Left renal cortex interstitium (tissue), 4 donors: ENCODE measurements at places on chromosomes 12 and 14.

GRCh38 chr12:30514666-30515065 lies 181.0 kb downstream of the IPO8 start:
- DNase-seq = no peak

GRCh38 chr12:51372021-51372420 lies 19.2 kb downstream of the GALNT6 start:
- no peak for DNase-seq

- no peak for DNase-seq
Observed at GRCh38 chr14:51996148-51996746, 6.9 kb downstream of the RTRAF start.

DNA sequence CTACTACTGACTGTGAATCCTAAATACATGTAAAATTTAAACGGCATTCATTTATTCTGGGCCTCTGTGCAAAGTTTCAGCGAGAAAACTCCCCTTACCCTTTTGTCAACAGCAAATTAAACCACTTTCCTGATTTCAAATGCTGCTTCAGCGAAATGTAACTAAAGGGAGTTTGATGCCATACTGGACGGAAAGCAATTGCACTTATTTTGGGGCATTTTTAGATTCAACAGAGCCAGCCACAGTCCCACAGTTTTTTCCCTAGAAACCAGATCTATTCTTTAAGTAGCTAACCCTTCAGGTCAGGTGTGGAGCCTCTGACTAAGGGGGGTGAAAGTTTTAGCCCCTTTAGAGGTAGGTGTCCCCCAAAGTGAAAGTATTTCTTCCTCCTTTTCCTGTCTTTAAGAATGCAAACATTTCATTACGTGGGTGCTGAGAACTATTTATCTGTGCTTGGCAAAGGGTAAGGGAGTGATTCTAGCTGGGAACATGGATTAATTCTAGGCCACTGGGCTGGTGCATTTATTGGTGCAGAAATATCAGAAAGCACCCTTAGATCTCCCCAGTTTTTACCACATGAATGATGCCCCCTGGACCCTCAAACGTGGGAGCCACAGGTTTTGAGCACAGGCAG lies 72.7 kb downstream of the SPTB start:
- DNase-seq = no peak

GRCh38 chr14:64995291-64995690 lies 8.6 kb downstream of the FNTB start:
- no peak for DNase-seq

GRCh38 chr14:72907886-72908285 lies 14.0 kb upstream of the DPF3 start:
- no peak for DNase-seq

GRCh38 chr12:52285172-52285745 lies 6.1 kb downstream of the KRT81 start:
- no peak for DNase-seq

DNA sequence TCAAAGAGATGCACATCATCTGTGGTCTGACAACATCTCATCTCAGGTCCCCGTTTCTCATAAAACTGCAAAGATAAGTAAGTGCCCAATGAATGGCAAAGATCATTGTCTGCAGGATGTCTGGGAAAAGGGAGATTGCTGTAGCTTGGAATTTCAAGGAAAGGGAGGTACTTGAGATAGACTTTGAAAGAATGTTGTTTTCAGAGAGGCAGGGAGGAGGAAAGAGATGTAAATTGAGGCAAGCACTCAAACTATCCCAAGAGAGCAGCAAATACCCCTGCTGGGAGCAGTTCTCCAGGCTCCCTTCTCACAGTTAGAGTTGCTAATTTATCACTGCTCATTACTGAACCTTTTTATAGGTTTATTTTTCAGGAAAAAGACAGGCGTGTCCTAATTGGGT lies 107.1 kb downstream of the MYRFL start:
- no peak for DNase-seq

GRCh38 chr12:6752167-6752920 lies 597 bp downstream of the MLF2 start:
- peak; percentile 32 for DNase-seq

- no peak for DNase-seq
Observed at GRCh38 chr14:62189698-62190097, 427.5 kb downstream of the SNAPC1 start.

GRCh38 chr14:74614508-74615495 lies 2.8 kb upstream of the LTBP2 start:
- DNase-seq = no peak

GRCh38 chr12:2891240-2892053 lies 756 bp downstream of the TULP3 start:
- DNase-seq = peak; percentile 69

- no peak for DNase-seq
Observed at GRCh38 chr14:92653162-92653651, 95.2 kb downstream of the LGMN start.

- no peak for DNase-seq
Observed at GRCh38 chr12:58086930-58087329, 145.6 kb downstream of the ATP23 start.

GRCh38 chr12:127625176-127625771 lies 641.7 kb upstream of the TMEM132C start:
- no peak for DNase-seq

- DNase-seq = no peak
Observed at GRCh38 chr12:130186651-130187268, 24.5 kb downstream of the FZD10 start.

GRCh38 chr12:109461846-109462756 lies 15.0 kb downstream of the KCTD10 start:
- DNase-seq = no peak
